ENCODE measurements at places on chromosomes 11 and 22.

GRCh38 chr11:58941838-58942237 lies 2.5 kb downstream of the GLYATL1 start:
- no peak for DNase-seq

- peak; percentile 28 for DNase-seq
Observed at GRCh38 chr11:114036147-114036811, 23.2 kb upstream of the ZBTB16 start.

DNA sequence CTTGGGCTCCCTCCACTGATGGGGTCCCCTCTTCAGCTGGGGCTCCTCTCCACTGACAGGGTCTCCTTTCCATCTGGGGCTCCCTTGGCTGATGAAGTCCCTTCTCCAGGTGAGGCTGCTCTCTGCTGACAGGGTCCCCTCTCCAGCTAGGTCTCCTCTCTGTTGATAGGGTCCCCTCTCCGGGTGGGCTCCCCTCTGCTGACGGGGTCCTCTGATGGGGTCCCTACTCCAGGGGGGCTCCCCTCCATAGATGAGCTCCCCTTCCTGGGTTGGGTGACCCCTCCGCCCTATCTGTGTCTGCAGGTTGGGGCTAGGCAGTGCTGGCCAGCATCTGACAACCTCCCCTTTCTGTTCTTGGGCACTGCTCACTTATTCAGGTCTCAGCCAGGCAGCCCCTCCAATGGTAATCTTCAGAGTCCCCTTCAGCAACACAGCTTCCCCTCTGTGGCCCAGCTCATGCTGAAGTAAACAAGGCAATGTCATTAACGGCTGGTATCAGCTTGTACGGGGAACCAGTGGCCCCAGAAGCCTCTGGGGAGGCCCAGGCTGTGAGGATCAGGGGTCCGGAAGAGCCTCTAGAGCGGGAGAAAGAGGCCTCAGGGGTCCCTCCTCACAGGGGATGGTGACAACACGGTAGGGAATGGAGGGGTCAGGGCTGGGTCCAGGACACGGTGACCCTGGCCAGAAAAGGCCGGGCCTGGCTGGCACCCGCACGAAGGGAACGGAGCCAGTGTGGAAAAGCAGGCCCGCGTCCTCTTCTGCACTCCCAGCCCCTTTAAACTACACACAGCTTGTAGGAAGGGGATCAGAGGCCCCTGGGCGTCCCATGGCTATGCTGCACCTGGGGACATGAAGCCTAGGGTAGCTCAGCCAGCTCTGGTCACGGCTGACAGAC lies 9.6 kb upstream of the CD81 start:
- DNase-seq = no peak

- DNase-seq = peak; percentile 41
Observed at GRCh38 chr11:96062134-96062533, 138.2 kb upstream of the MTMR2 start.

DNA sequence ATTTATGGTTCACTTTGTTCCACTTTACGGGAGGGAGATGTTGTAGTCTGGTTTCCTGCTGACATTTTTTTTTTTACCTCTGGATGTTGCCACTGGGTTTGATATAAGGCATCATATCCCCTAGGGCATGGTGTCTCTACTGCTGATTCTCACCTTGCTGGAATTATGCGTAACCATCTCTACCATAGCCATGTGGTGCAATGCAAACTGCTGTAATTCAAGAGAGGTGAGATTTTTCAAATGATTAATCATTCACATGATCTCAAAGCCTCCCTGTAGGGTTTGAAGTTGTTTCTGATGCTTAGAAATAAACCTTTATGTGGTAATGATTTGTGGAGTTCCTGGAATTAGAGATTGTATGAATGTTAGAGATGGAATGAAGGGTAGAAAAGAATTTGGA lies 13.0 kb downstream of the MS4A3 start:
- no peak for DNase-seq

DNA sequence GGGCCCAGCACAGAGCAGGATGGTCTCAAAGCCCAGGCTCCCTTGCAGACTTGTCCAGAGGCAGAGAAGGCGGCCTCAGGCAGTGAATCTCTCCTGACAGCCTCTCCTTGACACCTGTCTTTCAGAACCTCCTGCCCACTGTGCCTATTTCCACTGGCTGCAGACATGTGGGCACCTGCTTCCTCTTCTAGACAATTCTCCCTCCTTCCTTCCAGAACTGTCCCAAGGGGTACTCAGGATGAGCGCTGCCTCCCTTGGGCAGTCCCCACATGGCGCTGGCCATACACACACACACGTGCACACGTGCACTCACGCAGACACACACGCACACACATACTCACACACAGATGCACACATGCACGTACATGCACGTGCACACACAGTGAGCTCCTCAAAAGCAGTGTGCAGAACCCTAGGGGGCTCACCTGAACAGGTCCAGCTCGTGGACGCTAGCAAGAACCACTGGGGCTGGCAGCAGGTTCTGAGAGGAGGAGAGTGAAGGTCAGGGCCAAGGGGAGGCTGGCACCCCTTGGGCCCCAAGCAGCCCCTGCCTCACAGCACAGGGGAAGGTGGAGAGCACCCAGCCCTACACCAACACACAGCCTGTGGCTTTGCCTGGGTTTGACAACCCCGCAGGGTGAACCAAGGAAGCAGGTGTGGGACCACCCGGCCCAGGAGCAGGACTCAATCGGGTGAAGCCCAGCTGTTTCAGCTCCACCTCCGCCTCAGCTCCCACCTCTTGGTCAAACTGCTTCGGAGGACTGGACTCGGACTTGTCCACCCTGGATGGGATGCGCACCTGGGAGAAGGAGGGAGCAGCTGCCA lies 8.1 kb upstream of the PLXNB2 start:
- DNase-seq = no peak

DNA sequence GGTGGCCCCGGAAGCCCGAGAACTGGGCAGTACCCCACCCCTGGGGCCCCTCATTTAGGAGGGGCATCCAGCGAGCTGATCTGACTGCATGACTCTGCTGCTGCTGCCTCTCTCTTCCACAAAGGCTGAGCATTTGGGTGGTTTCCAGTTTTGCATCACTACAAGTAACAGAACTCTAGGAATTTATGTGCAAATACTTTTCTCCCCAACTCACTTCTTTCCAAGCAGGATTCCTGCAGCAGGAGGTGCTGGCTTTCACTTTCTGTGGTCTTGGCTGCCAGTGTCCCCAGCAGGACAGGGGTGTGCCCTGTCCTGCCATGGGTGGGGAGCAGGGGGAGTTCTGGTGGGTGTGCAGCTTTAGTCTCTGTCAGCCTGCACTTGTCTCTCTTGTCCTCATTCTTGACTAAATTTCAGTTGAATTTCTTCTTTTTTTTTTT lies 21.2 kb downstream of the UPB1 start:
- DNase-seq = peak; percentile 87

- DNase-seq = no peak
Observed at GRCh38 chr11:507727-508515, 879 bp upstream of the RNH1 start.

- peak; percentile 57 for DNase-seq
Observed at GRCh38 chr11:33687733-33688479, 12.7 kb downstream of the C11orf91 start.

DNA sequence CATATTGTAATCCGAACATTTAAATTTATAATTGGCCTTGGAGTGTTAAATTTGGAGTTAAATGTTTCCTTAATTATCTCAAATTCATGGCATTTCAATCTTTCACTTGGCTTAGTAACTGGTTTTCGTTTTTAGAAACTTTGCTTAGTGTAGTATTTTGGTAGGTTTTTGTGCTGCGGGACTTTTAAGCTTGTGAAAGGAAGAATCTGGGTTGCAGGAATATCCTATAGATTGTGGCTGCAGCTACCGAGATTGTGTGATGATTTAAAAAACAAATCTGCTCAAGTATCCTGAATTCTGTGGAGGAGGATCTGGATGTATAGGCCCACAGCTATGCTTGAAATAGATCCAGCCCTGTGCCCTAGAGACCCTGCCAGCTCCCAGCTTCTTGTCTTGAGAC lies 27.1 kb downstream of the OSBP2 start:
- DNase-seq = no peak

- peak; percentile 1 for DNase-seq
Observed at GRCh38 chr11:113401718-113402117, 14.1 kb downstream of the ANKK1 start.

- no peak for DNase-seq
Observed at GRCh38 chr11:118059246-118059940, 17.5 kb upstream of the TMPRSS4 start.

- DNase-seq = peak; percentile 10
Observed at GRCh38 chr11:111878385-111878848, 548 bp downstream of the FDXACB1 start.

DNA sequence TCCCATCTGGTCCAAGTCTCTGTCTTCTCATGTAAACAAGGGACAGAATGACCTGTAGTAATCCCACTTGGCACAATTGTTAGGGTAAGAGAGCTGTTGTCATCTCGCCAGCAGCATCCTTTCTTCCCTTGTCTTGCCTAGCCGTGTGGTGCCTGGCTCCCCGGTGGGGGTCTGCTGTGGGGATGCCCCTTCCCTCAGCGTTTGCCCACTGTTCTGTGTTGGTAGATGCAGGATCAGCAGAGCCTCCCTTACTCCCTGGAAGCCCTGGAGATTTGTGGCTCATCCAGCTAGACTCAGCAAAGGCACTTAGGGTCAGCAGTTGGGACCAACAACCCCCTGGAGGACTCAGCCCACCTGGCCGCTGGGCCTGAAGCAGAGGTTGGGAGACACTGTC lies 13.0 kb downstream of the ACO2 start:
- no peak for DNase-seq

All from HFFc6 (cell line).